NCI-H2081 treated with DMSO at 0.1 percent for 48 hours (cell line): ENCODE measurements at places on chromosomes 4 and X.

- DNase-seq, result no peak
Observed at GRCh38 chrX:16444353-16444752, 205.6 kb upstream of the S100G start.

DNA sequence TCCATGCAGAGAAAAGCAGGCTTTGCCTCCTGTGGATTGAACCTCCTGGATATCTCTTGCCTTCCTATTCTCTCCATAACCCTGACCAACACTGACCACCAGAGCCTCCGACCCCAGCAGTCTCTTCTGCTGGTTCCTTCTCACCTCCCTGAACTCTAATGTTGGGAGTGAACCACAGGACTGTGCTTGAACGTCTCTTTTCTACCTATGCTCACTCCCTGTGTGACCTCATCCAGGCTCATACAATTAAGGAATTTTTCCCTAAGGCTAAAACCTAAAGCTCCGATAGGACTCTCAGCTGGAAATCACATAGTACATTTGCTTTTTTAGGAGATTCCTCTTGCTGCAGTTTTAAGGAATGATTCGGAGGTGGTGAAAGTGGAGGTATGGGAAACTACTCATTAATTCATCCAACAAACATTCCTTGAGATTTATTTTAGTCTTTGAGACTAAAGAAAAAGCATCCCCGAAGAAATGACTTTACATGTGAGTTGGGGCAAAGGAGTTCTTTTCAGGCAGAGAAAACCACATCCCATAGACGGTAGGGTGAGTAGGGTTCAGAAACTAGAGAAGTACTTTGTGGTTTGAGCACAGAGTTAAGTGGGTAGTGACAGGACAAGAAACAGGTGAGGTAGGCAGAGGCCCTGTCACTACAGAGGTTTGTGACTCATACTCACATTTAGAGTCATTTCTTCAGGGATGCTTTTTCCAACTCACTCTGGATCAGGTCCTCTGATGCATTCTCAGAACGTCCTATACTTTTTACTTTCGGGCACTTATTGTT, 30.8 kb downstream of the NDNF start:
- DNase-seq, result no peak

GRCh38 chr4:73311428-73311827, 52.8 kb upstream of the ANKRD17 start:
- no peak for DNase-seq

DNA sequence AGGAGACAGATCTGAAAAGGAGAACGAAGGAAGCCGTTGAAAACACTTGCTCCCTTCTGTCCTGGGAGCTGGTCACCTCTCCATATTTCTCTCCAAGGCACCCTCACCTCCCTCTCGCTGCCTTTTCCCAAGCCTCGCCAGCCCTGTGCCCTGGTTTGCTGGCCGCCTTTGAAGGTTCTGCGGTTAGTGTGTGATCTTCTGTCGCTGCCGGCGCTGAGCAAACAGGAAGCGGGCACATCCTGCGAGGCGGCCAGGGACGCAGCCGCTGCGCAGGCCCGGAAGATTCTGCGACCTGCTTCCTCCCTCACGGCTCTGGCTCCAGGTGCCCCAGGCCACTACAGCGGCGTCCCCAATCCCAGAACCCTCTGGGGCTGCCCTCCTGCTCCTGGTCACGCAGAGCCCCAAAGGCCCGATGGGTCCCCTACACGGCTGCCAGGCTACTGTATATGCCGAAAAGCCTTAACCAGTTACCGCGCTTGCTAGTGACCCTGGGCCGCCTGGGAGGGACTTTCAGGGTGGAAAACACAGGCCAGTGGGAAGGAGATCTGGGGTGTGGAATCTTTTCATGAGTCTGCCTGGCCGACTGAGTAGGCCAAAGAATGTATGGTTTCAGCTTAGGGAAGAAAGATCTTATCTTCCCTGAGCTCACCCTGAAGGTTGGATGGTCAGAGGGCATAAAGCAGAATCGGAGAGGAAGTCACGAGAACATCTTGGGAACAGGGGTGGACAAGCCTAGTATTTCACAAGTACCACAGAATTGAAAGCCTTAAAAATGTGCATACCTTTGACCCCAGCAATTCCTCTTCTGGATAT, 2.3 kb upstream of the SASH3 start:
- DNase-seq, result no peak

GRCh38 chr4:48998440-48998839, 12.4 kb downstream of the CWH43 start:
- DNase-seq, result no peak

- no peak for DNase-seq
Observed at GRCh38 chr4:107519053-107519452, 201.0 kb downstream of the PAPSS1 start.

GRCh38 chr4:62087706-62088105, 887.6 kb downstream of the ADGRL3 start:
- no peak for DNase-seq
